ENCODE measurements at places on chromosomes 6 and 20.

GRCh38 chr20:32052778-32053362 lies 828 bp downstream of the HCK start:
- DNase-seq, result no peak

DNA sequence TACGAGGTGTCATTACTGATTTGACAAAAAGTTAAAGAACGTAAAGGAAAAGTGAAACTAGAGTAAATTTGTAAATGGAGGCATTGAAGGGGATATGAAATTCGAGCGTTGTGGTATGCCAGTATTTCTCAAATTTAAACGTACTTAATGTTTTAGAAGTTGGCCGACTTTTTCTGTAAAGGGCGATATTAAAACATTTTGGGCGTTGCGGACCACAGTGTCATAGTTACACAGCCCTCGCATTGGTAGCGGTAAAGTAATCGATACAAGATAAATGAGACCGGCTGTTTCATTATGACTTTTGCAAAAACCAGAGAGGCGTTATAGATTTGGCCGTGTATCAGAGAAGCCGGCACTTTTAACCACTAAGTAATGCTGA lies 39.6 kb downstream of the OR2B2 start:
- no peak for DNase-seq

- no peak for DNase-seq
These were observed 30.6 kb upstream of the ZBTB24 start for GRCh38 chr6:109513571-109514071.

- DNase-seq, result no peak
These were observed 252.6 kb downstream of the MYLK4 start for GRCh38 chr6:2497922-2498623.

DNA sequence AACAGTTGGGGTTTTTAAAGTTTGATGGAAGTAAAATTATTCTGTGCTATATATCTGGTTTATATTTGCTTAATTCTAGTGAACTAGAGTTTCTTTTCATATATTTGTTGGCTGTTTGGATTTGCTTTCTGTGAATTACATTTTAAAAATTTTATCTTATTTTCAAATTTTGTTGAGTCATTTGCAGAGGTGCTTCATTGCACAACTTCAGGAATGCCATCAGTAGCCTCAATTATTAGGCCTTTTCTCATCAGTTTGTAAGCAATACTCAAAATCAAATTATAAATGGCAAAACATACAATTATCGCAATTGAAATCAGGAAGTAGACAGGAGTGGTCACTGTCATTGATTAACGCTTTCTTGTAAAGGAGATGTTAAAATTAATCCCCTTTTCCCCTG lies 96.9 kb downstream of the UBE3D start:
- no peak for DNase-seq

GRCh38 chr6:55974688-55975087 lies 99.3 kb upstream of the BMP5 start:
- no peak for DNase-seq

- DNase-seq, result no peak
These were observed 113.5 kb downstream of the SAMD5 start for GRCh38 chr6:147621961-147622360.

DNA sequence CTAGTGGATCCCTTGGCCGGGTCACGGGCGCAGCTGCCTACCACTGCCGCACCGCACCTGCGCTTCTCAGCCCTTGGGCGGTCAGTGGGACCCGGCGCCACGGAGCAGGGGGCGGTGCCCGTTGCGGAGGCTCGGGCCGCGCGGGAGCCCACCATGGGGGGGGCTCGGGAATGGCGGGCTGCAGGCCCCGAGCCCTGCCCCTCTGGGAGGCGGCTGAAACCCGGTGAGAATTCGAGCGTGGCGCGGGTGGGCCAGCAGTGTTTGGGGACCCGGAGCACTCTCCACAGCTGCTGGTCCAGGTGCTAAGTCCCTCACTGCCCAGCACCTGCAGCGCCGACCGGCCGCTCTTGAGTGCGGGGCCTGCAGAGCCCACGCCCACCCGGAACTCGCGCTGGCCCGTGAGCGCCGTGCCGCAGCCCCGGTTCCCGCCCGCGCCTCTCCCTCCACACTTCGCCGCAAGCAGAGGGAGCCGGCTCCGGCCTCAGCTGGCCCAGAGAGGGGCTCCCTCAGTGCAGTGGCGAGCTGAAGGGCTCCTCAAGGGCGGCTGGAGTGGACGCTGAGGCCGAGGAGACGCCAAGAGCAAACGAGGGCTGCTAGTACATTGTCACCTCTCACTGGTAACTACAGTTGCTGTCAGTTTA lies 120.5 kb upstream of the TMEM170B start:
- DNase-seq, result no peak

DNA sequence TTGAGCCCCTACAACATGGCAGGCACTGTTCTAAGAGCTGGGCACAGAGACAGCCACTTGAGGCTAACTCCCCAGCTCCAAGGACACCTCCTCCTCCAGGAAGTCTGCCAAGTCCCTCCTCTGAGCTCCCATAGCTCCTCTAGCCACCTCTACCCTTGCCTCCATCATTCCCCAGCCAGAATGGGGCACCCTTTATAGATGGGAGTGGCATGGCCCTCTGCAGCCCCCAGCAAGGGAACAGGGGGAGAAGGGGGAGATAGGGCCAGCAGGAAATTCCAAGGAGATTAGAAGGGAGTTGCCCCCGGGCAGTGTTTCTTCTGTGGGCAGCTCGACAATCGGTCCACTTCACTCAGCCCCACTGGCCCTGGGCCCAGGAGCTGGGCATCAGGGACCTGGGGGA lies 19.7 kb upstream of the TLDC2 start:
- DNase-seq, result no peak

- DNase-seq, result no peak
These were observed 7.4 kb downstream of the FOXO3 start for GRCh38 chr6:108568101-108568500.

DNA sequence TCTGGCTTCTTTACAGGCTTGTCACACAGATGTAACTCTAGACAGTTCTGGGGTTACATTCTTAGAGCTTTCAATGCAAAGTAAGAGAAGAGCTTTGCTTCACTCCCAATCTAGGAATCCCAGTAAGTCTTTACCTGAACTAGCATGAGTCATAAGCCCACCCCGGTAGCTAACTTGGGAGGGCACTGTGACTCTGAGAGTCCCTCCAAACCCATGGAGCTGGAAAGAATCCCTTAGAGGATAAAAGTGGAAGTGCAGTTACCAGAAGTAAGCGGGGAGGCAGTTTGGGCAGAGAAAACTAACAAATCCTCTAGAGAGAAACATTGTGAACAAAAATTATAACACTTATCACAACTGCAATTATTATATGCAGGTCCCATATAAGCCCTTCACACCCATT lies 84.0 kb upstream of the SMLR1 start:
- DNase-seq, result no peak

GRCh38 chr6:70380771-70381416 lies 32.4 kb upstream of the FAM135A start:
- no peak for DNase-seq

DNA sequence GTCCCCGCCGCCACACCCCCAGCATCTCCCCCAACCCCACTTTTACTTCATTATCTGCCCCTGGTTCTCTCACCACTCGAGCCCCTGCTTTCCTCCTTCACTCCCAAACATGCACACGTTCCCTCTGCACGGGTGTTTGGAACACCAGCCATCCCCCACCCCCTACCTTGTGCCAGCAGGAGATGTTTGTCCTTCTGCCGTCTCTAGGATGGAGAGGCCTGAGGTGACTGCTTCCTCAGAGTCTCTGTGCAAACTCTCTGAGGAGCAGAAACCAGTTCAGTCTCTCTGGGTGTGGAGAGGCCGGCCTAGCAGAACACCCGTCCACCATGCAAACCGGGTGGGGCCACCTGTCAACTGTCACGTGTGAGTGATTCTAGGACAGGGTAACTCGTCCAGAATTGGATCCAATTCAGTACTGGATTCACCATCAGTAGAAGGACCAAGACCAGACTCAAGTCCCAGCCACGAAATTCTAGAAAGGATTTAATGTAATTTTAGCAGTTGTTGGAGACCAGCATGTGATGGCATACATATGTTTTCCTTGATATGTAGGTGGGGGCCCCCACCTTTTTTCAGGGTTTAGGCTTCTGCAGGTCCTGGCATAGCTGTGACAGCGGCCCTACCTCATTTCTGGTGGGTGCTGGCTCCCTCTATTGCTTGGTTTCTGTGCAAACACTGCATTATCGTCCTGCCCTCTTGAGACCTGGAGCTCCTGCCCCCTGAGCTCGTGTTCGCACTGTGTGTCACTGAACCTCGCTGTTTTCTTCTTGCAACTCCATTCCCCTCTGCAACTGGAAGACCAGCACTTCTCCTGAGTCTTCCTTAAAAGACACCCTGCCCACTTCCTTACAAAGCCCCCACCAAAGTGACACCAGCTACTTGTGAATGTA lies at the start of gene RAET1E:
Gene RAET1E (minus strand): TSS at position 259 of the 890 bp plus-strand sequence. CDS start 7,212 bp downstream, outside the sequence.
- DNase-seq, result no peak

GRCh38 chr20:18289306-18289705 lies 979 bp downstream of the ZNF133 start:
- no peak for DNase-seq

GRCh38 chr20:48920527-48921167 lies 864 bp upstream of the ARFGEF2 start:
- no peak for DNase-seq

DNA sequence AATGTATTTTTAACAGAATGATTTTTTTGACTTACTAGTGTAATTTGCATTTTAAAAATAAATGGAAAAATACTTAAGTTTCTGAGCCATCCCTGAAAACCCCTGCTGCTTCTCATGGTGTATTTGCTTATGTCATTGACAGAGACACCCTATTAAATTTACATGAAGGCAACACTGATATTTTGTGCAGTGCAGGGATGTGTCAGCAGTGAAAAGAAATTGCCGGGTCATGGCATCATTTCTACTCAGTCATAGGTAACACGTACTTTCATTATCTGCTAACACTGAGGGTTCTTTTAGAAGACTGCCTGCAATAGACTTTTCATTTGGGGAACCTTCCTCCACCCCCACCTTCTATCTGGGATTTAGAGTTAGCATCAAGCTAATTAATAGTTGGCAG lies 136.7 kb upstream of the RNF217 start:
- no peak for DNase-seq

- no peak for DNase-seq
These were observed 356 bp downstream of the TBXT start for GRCh38 chr6:166167258-166167731.

GRCh38 chr6:14721103-14721758 lies 524.6 kb upstream of the JARID2 start:
- no peak for DNase-seq

DNA sequence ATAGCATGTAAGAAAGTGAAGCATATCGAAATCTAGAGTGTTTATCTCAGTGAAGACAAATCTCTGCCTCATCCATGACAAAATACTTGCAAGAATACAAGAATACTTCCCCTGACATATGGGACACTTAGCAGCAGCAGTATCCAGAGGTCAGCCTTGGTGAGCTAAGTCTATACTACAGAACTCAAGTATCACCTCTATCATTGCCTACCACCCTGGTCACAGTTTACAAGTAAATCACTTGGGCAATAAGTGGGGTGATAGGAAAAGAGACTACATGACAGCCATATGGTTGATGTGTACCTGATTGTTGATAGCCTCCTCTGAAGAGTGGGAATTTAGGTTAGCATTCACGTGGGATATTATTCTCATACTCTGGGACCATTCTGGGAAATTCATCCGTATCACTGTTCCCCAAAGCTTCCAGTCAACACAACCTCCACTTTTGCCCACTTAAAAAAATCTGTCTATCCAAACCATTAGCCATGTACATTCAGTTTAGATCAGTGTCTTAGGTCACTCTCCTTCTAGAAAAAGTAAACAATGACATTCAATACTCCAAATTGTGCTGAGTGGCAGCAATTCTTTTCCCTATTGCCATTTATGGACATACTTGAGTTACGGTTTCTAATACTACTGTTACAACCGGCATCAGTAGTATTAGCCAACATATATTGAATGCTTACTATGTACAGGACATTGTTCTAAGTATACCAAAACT lies 118.2 kb upstream of the PRSS16 start:
- DNase-seq, result no peak

Data from stimulated activated CD4-positive, alpha-beta T cell treated with anti-CD3 and anti-CD28 coated beads, Interleukin-12 subunit alpha, Interleukin-12 subunit beta, amount 100 ng/mL, for 24 hours (primary cell).